Stimulated activated CD4-positive, alpha-beta T cell treated with anti-CD3 and anti-CD28 coated beads, Interleukin-2, amount 100 ng/mL, for 24 hours (primary cell): ENCODE measurements at places on chromosomes 2 and 18.

GRCh38 chr2:60058781-60059180 lies 494.7 kb downstream of the BCL11A start:
- no peak for DNase-seq

GRCh38 chr2:72157871-72158771 lies 10.5 kb upstream of the CYP26B1 start:
- no peak for DNase-seq

DNA sequence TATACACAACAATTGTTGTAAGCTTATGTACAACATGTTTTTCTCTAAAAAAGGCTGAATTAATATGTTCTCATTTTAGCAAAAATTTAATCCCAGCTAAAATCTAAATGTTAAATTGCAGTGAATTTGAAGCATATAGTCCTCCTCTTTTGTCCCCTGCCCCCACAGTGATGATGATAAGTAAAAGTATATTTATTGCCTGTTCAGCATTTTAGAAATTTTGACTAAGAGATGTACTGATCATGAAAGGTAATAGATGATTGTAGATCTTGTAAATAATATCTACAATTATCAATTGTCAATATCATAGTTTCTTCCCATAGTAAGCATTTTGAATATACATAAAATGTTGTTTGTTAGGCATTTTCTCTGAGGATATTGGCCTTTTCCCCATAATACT lies 113.9 kb downstream of the AGPS start:
- DNase-seq: no peak

- DNase-seq: no peak
Observed at GRCh38 chr2:161873707-161874106, 200.3 kb downstream of the DPP4 start.

- no peak for DNase-seq
Observed at GRCh38 chr2:45988879-45989278, 308.3 kb upstream of the EPAS1 start.

- DNase-seq: no peak
Observed at GRCh38 chr2:65500310-65501040, 68.1 kb upstream of the SPRED2 start.

GRCh38 chr2:234448506-234449184 lies 48.2 kb downstream of the ARL4C start:
- DNase-seq: no peak

DNA sequence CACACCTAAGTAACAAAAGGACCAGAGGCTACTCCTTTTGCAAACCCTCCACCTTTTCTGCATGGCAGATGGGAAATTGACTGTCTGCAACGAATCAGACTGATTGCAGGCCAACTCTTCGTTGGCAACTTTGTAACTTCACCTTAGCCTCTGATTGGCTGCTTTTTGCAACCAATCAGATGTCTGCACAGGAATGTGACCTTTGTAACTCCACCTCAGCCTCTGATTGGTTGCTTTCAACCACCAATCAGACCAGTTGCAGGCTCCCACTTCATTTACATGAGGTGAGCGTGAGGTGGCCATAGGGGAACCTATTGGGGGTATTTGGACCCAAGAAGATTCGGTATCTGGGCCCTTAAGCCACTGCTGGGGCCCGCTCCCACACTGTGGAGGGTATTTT lies 209.0 kb downstream of the EN1 start:
- no peak for DNase-seq

GRCh38 chr2:62140426-62141141 lies 55.3 kb upstream of the B3GNT2 start:
- DNase-seq: no peak
